ENCODE measurements at places on chromosomes 1 and 21.

- peak; percentile 62 for DNase-seq
Measured at GRCh38 chr1:115929881-115930280, 46.4 kb upstream of the SLC22A15 start.

DNA sequence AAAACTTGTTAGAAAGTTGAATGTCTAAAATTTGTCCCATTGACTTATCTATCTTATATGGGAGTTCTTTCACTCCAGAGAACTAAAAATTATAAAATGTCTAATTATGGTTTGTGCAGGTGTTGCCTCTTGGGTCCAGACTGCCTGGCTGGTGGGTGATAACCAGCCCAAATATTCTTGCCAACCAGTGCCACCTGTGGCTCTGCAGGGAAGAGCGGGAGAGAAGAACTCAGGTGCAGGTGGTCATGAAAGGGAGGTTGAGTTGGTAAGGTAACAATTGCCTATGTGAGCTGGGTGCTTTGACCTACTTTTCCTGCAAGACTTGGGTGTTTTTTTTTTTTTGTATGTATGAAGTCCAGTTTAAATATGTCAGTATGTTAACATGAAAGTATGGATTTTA, 10.2 kb downstream of the RPS6KC1 start:
- DNase-seq, result no peak

DNA sequence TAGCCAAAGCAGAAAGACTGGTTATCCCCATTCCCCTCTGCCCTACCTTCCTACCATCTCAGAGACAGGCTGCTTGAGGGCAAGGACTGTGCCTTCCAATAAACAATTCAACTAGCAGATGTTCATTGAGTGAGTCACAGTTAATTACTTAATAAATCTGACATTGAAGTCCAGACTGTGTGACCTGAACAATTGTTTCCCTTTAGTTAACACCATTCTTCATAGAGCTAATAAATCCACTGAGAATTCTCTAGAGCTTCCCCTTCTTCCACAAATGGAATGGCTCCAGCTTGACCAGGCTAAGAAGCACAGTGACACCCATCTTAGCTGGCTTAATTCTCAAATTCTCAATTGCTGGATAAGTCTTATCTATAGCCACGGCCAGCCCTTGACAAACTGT, 61.9 kb upstream of the GJA5 start:
- DNase-seq, result no peak

GRCh38 chr1:160713161-160713560, 1.5 kb upstream of the CD48 start:
- DNase-seq, result no peak

- no peak for DNase-seq
Measured at GRCh38 chr1:19347533-19348172, 35.5 kb downstream of the SLC66A1 start.

GRCh38 chr1:227330279-227331076, 12.2 kb upstream of the CDC42BPA start:
- DNase-seq, result no peak

DNA sequence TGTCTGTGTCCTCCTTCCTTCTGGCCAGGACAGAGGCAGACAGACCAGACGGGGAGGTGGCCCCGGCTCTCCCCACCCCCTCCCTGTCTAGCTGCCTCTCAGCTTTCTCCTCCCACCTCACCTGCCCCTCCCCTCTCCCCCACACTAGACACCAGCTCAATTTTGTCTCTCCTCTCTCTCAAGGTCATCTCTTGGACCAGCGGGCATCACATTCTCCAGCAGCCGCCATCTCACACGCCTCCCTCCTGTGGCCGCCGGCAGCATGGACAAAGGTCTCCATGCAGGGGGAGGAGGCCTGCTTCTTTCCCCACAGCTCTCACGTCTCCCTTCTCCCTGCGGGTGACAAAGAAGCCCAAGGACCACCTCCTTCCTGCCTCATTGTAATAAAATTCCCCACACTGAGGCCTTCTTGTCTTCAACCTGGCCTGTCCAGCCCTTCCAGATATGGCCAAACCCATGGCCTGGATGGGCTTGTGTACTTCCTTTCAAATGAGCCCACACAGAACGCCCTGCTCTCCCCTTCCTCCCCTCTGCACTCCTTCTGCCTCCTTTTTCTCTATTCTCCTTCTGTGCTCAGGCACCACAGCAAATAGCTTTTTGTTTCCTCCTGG, 14.6 kb downstream of the OPTC start:
- no peak for DNase-seq

- DNase-seq, result no peak
Measured at GRCh38 chr1:248000169-248000568, 13.3 kb upstream of the OR2L5 start.

GRCh38 chr1:30664103-30664755, 59.2 kb downstream of the MATN1 start:
- no peak for DNase-seq

DNA sequence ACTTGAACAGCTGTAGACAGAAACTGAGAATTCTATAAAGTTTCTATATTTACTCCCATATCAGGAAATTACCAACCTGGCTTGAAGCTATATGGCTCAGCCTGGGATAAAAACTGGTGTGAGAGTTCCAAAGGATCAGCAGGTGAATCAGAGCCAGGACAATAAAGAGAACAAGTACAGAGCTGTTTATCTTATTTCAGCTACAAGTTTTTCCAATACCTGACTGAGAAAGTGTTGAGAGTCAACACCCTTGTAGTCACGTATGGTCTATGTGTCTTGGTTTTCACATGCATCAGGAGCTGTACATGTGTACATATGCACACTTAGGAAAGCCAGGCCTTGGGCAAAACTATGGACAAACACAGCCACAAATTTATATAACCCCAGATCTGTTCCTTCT, 40.7 kb upstream of the CXADR start:
- DNase-seq, result peak; percentile 88

GRCh38 chr1:36212782-36213181, 11.5 kb upstream of the THRAP3 start:
- DNase-seq, result no peak

DNA sequence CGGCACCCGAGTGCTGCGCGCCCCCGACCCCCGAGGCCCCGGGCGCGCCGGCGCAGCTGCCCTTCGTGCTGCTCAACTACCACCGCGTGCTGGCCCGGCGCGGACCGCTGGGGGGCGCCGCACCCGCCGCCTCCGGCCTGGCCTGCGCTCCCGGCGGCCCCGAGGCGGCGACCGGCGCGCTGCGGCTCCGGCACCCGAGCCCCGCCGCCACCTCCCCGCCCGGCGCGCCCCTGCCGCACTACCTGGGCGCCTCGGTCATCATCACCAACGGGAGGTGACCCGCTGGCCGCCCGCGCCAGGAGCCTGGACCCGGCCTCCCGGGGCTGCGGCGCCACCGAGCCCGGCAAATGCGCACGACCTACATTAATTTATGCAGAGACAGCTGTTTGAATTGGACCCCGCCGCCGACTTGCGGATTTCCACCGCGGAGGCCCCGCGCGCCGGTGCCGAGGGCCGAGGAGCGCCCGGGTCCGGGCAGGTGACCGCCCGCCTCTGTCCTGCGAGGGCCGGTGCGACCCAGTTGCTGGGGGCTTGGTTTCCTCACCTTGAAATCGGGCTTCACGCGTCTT, 49.0 kb downstream of the SIM2 start:
- DNase-seq, result no peak

DNA sequence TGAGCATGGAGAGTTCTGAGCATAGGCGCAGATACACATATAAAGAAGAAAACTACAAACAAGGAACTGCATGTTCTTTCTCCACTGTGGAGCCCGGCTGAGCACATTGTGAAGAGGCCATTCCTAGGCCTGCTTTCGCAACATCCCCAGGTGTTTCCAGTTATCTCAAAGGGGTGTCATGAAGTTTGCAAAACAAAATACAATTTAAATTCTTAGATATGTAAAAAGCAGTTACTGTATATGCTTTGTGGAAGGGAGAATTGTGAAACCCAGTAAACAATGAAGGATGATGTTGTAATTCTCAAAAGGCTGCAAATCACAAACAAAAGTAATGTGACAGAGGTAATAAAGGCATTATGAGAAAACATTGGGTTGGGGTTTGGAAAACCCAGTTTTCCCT, 98.6 kb upstream of the ZNF644 start:
- no peak for DNase-seq

Measured in foreskin keratinocyte (primary cell).